ENCODE measurements at places on chromosomes 6 and 20.

DNA sequence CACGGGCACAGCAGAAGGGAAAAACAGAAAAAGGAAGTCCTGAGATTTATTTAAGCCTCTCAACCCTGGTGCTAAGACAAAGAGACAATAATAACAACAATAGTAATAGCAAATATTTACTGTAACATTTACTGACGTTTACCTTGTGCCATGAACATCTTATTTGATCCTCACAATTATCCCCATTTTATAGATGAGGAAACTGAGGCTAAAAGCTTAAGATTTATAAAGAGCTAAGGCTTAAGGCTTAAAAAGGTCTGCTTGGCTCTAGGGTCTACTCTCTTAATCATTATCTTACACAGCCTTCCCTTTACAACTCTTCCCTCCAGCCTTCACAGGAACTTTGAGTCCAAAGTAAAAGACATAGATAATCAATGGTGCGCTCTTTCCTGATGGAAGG lies 3.3 kb downstream of the WFDC3 start:
- no peak for DNase-seq

GRCh38 chr6:46832816-46833215 lies 39.6 kb downstream of the MEP1A start:
- peak; percentile 62 for DNase-seq

GRCh38 chr20:24337069-24337468 lies 132.4 kb upstream of the SYNDIG1 start:
- DNase-seq = no peak

DNA sequence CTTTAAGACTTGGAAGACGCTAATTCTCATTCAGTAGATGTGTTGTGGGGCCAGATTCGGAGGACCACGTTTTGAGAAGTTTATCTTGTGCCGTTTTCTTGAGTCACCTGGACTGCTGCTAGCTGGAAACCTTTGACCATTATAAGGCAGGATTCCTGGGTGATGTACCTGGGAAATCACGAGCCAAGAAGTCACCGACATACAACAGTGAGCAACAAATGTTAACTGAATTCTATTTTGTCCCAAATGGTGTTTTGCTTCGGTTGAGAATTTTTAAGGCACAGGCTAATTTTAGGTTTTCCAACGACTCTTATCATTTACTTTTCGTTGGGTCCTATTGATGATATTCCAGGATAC lies 93.4 kb upstream of the BTN3A2 start:
- DNase-seq = peak; percentile 76

DNA sequence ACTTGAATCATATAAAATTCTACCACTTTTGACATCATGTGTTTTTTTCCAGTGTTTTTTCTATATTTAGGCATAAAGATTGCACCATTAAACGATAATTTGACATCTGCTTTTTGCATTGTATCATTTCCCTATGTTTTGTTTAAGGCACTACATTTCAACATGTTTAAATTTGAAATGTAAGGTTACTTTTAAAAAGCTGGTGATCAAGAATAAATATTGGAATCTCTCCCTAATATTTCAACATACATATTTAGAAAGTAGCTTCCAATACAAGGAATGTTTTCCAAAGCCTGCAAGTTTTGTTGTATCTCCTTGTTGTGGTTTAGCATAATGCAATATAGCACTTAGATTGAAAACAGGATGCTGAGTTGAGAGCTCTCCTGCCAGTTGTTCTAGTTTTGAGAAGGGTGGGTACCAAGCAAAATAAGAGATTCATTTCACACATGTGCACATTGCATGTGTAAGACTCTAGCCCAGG lies 76.5 kb downstream of the SYNJ2 start:
- DNase-seq = no peak

- no peak for DNase-seq
Observed at GRCh38 chr6:169981969-169982368, 230.5 kb downstream of the ERMARD start.

DNA sequence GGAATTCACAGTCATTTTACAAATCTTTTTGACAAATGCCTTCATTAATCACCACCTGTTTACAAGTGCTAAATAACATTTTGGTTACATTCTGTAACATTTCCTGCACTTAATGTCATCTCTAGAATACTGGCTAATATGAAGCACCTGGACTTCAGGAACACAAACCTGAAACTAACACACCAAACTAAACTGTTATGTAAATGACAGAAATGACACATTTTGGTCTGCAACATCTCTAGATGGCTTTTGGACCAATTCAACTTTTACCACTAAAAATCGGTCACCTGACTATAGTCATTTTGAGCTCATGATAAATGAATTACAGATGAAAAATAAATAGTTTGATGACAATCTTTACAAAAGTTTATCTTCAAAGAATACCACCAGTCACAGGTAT lies 80.6 kb downstream of the ATG5 start:
- no peak for DNase-seq

- peak; percentile 65 for DNase-seq
Observed at GRCh38 chr6:70166088-70166958, 136.6 kb downstream of the COL9A1 start.

DNA sequence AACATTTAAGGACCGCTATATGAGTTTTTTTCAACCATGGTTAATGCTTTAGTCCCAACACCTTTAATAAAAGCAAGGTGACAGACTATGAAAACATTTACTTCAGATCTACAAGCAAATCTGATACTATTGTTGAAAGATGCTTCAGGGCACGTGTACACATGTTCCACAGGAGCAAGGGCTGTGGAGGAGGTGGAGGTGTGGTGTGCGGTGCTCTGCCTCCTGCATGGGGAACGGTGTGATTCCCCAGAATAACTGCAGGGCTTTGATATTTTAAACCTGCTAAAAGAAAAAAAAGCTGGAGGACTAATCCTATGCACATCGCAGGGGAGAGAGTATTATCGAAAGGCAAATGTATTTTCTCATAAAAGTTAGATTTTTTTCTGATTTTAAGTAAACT lies 188.1 kb upstream of the CEP162 start:
- peak; percentile 71 for DNase-seq

DNA sequence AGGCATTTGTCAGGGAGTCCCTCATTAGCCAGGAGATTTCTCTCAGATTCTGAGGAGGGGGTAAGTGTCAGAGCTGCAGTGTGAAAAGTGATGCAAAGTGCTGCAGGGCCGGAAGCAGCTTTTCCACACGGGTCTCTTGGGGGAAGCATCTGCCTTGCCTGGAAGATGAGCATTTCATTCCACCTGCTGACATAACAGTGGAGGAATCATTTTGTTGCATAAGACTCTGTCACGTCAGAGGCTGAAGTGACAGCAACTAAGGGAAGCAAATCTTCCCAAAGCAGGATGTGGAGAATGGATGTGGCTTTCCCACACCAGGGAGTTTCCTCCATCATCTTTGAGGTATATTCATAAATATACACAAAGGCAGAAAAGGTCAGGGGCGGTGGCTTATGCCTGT lies 22.8 kb downstream of the DCBLD1 start:
- no peak for DNase-seq

DNA sequence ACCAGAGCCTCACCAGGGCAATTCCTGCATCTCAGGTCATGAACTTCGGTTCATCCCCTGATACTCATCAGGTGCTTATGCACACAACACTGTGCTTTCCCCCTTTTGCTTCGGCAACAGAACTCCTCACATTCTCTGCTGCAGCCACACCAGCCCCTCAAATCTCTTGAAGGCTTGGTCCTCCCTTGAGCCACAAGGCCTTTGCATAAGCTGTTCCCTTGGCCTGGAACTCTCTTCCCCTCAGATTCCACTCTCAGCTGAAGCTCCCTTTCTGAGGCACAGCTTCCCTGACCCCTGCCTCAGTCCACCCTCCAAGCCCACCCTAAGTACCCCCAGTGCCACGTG lies 76.4 kb downstream of the NOL4L start:
- DNase-seq = no peak

GRCh38 chr6:26022132-26022472 lies 59.5 kb downstream of the TRIM38 start:
- peak; percentile 93 for DNase-seq

DNA sequence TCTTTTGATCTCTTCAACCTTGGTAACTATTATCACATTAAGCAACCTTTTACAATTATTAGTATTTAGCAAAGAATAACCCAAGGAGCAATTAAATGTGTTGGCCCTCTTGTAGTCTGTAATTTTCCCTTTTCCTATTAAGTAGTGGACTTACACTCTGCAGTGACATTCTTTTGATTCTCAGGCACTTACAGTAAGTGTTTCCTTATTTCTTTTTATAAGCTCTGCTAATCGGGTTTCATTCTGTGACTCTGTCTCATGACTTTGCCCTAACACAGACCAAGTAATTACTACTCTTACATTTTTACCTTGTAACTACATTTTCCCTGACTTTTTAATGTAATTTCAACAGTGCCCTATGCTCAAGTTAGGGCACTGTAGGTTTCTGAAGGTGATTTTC lies 104.0 kb upstream of the EPHA7 start:
- DNase-seq = peak; percentile 32

DNA sequence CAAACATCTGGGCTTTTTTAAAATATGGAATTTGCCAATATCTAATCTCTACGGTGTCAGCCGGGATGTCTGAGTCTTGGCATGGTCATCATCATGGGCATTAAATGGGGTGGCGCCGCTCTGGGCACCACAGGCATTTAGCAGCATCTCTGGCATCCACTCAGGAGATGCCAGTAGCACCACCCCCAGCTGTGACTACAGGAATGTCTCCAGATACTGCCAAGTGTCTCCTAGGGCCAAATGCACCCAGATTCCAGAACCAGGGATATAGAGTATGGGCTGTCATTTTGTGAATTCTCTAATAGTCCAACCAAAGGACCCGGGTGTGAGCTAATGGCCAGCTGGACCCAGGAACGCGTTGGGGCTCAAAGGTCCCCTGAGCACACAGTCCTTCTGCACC lies 361.0 kb downstream of the TAF4 start:
- DNase-seq = no peak

GRCh38 chr20:51492167-51493092 lies 50.1 kb downstream of the NFATC2 start:
- peak; percentile 56 for DNase-seq

GRCh38 chr6:105794239-105794638 lies 291.9 kb upstream of the PRDM1 start:
- no peak for DNase-seq

DNA sequence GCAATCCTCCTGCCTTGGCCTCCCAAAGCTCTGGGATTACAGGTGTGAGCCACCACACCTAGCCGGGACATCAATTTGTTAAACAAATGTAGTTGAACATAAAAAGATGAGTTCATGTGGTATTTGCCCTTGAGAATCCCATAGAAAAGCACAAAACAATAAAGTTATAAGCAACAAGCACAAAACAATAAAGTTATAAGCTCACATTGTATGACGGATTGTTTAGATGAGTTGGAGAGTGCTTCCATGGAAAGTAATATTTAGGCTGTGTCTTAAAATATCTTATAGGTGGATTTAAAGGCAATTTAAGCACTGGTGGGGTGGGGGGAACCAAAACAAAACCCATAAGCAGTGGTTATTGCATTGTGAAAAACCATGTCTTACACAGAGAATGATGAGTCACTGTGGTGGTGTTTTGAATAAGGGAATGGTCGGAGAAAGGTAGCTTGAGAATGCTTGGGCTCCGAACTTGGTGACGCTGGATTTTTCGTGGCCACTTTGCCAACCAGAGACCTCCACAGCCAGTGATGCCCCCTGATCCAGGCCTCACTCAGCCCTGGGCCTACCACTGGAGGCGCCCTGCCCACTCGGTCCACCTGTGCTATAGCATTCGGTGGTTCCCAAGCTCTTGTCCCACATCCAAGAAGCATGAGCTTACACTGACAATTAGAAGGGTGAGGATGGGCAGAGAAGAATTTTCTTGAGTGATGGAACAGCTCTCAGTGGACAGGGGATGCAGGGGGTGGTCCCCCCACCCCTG lies 256.0 kb downstream of the CDKAL1 start:
- no peak for DNase-seq

DNA sequence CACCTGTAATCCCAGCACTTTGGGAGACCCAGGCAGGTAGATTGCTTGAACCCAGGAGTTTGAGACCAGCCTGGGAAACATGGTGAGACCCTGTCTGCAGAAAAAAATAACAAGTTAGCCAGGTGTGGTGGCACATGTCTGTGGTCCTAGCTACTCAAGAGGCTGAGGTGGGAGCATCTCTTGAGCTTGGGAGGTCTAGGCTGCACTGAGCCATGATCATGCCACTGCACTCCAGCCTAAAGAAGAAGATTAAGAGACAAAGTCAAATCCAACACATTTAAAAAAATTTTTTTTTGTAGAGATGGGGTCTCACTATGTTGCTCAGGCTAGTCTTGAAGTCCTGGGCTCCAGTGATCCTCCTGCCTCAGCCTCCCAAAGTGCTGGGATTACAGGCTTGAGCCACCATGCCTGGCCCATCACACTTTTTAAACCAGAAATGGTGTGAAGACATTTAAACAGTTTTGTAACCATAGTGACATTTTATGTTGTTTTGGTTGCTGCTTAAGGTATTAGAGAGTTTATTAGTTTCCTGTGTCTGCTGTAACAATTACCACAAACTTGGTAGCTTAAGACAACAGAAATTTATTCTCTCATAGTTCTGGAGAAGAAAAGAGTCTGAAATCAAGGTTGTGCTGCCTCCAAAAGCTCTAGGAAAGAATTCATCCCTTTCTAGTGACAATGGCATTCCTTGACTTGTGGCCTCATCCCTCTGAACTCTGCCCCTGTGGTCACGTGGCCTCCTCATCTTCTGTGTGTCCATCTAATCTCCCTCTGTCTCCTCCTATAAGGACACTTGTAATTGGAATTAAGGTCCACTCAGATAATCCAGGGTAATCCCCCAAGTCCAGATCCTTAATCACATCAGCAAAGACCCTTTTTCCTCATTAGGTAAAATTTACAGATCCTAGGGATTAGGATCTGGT lies 104.6 kb upstream of the TNFAIP3 start:
- no peak for DNase-seq

GRCh38 chr6:99369533-99369932 lies 20.1 kb upstream of the FAXC start:
- no peak for DNase-seq

GRCh38 chr20:61957961-61958715 lies 107.5 kb downstream of the TAF4 start:
- DNase-seq = no peak

DNA sequence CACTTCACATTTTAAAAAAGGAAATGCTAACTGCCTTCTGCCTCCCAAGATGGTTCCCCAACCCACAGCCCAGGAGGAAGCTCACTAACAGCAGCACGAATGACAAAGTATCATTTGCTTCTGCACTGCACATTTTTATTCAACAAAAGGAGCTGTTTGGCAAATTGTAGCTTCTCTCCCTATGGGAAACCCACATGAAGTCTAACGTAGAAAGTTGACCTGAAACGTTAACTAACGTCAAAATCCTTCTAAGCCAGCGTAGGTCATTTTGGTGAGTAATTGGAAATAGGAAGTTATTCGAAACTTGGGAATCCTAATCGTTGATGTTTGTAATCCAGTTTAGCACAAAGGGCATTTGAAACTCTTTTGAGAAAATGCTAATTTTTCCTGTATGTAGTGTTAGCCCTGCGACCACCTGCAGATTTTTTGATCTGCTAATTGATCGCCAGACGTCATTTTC lies 2.9 kb downstream of the SALL4 start:
- peak; percentile 46 for DNase-seq

- DNase-seq = peak; percentile 52
Observed at GRCh38 chr20:19913927-19914614, 103.1 kb upstream of the NAA20 start.

- DNase-seq = no peak
Observed at GRCh38 chr6:159094444-159095252, 49.9 kb upstream of the TAGAP start.

Data from NCI-H69 (cell line).